Fibroblast of skin of scalp (primary cell): ENCODE measurements at places on chromosomes 4 and X.

DNA sequence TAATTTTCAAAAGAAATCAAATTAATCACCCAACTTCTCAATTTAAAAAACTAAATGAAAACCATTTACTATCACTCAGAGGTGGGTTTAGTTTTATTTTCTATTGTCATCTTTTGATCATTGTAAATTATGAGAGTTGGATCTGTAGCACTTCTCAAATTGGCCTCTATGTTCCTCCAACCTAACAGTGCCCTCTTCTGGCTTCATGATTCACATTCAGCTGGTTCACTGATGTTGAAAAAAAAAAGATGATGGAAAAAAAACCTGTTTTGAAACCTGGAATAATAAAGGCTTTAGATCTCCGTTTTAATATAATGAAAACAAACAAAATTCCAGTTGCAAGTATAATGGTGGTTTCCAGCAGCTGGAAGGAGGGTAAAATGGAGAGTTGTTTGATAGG, 2.4 kb upstream of the NBDY start:
- peak; percentile 41 for DNase-seq

DNA sequence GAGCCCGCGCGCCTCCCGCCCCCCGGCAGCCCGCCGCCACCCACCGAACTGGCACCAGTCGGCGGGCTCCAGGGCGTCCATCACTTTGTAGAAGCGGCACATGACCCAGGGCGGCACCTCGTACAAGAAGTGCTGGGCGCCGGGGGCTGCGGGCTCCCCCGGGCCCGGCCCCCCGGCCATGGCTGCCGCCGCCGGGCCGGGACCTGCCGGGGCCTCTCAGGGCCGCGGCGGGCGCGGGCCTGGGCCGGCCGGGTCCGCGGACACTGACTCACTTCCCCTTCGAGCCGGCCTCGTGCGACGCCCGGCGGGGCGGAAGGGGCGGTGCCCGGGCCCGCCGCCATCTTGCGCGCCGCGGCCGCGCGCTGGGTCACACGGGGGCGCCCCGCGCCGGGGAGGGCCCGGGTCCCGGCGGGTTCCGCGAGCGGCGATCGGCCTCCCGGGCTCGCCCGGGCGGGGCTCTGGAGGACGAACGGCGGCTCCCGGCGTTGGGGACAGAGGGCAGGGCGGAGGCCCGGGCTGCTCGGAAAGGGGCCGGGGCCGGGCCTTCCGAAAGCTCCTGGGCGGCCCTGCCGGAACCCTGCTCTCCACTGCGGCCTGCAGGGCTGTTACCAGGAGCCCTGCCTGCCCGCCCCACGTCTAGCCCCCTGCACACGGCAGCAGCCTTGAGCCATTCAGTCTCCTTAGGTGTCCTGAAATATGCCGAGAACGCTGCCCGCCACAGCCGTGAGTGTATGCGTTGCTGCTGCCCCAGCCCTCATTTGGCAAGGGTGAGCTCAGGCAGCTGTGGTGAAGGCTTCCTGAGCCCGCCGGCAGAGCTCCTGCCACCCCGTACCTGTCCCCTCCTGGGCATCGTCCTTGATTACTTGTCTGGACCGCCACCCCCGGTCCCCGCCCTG, at the start of gene IRAK1:
Gene IRAK1 (minus strand): TSS at position 270 of the 896 bp plus-strand sequence. CDS start 90 bp downstream, at position 180.
- DNase-seq = peak; percentile 66

GRCh38 chr4:10015140-10015753, 6.0 kb downstream of the SLC2A9 start:
- peak; percentile 27 for DNase-seq

GRCh38 chr4:113094331-113094730, 44.9 kb downstream of the ANK2 start:
- DNase-seq = no peak

GRCh38 chrX:1595711-1596060, 4.3 kb downstream of the AKAP17A start:
- DNase-seq = no peak

- DNase-seq = no peak
Measured at GRCh38 chr4:101128473-101128872, 218.9 kb downstream of the PPP3CA start.

DNA sequence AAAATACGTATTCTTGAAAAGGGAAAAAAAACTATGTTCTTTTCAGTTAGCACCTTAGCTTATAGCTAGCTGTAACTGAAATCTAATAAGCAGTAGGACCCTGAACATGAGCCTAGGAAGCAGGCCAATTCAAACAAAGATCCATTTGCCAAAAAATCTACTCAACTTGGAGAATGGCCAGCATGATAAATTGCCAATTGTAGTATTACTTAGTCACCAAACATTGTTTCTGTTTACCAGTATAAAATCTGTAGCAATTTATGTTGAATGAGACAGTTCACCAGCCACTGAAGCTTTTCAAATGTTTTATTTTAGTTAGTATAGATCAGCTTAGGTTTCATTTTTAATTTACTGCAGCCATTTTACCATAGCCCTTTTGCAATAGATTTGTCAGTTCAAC, 323.6 kb upstream of the DIPK2B start:
- peak; percentile 51 for DNase-seq

DNA sequence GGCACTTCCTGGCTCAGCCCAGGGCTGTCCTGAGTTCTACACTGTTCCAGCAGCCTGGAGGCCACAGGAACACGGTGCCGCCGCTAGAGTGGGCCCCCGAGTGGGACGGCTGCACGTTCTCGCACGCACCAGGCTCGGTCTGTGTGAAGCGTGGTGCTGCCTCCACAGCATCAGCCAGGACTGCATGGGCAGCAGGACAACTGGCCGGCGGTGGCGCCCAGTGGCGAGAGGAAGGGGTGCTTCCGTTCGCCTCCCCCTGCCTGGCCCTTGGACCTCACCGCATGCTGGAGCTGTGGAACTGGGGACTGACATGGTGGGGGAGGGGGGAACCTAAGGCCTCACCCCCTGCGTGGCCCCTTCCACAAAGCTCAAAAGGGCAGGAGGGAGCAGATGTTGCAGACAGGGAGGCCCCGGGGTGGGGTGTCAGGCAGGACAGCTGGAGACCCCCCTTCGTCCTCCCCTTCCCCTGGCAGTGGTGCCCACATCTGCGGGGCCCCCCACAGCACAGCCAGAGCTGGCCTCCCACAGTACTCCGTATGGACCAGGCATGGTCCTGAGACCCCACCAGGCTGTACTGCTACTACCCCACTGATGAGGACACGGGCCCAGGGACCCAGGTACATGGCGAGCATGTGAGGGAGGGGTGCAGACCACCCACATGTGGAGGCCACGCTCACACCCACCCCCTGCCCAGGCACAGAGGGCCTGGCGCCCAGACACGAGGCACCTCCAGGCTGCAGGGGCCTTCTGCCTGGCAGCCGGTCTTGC, 58.5 kb downstream of the ACOX3 start:
- no peak for DNase-seq

- DNase-seq = no peak
Measured at GRCh38 chr4:92255920-92256244, 47.9 kb upstream of the GRID2 start.

- DNase-seq = no peak
Measured at GRCh38 chrX:156003486-156004185, 6.1 kb downstream of the IL9R start.
